Activated CD8-positive, alpha-beta memory T cell treated with anti-CD3 and anti-CD28 coated beads, Interleukin-2, amount 50 U/mL, for 48 hours (primary cell): ENCODE measurements at places on chromosomes 5 and 9.
A peak's percentile ranks its signal among the peaks of the same experiment; 100 is the strongest.

- no peak for DNase-seq
These were observed 29.3 kb upstream of the CAMK4 start for GRCh38 chr5:111194925-111195324.

- no peak for DNase-seq
These were observed 106.0 kb downstream of the HACD4 start for GRCh38 chr9:20925256-20926045.

- DNase-seq = no peak
These were observed 443.1 kb upstream of the ZNF608 start for GRCh38 chr5:125189531-125189941.

GRCh38 chr5:97986069-97986468, 787.4 kb upstream of the RGMB start:
- DNase-seq = no peak

- no peak for DNase-seq
These were observed 40.7 kb downstream of the KIAA0825 start for GRCh38 chr5:94577466-94578245.

GRCh38 chr9:124780060-124780756, 3.3 kb downstream of the OLFML2A start:
- DNase-seq = peak; percentile 46

DNA sequence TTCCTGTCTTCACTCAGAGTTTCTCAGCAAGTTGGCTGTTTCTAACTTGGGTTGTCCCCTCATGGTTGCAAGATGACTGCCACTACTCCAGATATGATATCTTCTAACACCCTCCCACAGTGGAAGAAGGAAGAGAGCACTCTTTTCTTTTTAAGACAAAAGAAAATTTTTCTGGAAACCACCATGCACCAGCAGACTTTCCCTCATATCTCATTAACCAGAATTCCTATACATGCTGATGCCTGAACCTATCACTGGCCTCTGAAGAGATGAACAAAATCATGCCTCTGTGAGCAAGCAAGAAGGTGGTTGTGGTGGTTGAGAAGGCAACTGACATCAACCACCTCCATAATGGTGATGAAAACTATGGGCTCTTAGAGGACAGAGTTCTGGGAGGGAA, 56.8 kb downstream of the FEM1C start:
- DNase-seq = no peak

DNA sequence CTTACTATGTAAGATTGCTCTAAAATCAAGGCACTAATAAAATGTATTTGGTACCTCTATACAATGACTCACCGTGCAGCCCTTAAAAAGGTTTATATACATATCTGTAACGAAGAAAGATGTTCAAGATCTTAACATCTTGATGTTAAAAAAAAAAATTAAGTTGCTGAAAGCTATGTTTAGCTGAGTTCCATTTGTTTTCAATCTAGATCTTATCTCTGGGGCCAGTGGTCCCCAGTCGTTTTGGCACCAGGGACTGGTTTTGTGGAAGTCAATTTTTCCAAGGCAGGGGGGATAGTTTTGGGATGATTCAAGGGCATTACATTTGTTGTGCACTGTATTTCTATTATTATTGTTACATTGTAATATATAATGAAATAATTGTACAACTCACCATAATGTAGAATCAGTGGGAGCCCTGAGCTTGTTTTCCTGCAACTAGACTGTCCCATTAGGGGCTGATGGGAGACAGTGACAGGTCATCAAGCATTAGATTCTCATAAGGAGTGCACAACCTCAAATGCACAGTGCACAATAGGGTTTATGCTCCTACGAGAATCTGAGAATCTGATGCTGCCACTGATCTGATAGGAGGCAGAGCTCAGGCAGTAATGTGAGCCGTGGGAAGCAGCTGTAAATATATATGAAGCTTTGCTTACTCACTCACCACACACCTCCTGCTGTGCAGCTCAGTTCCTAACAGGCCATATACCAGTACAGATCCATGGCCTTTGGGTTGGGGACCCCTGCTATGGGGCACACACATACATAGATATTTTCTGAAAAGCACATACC, 27.6 kb upstream of the TSLP start:
- no peak for DNase-seq

- DNase-seq = no peak
These were observed 199.2 kb downstream of the ADAMTSL1 start for GRCh38 chr9:18673179-18673578.

GRCh38 chr5:38478878-38479277, 77.6 kb downstream of the LIFR start:
- DNase-seq = no peak

- no peak for DNase-seq
These were observed 198.8 kb downstream of the BNC2 start for GRCh38 chr9:16671591-16672137.

GRCh38 chr5:173669483-173669882, 53.0 kb upstream of the BOD1 start:
- peak; percentile 15 for DNase-seq

GRCh38 chr9:36575411-36575882, 2.8 kb downstream of the MELK start:
- no peak for DNase-seq

- DNase-seq = no peak
These were observed 48.4 kb upstream of the FUBP3 start for GRCh38 chr9:130530938-130531337.

- DNase-seq = no peak
These were observed 364.6 kb upstream of the TRPC7 start for GRCh38 chr5:136729901-136730355.

- DNase-seq = no peak
These were observed 5.9 kb downstream of the DNM1 start for GRCh38 chr9:128208946-128209669.

GRCh38 chr5:11289733-11290132, 528.7 kb upstream of the DAP start:
- no peak for DNase-seq

DNA sequence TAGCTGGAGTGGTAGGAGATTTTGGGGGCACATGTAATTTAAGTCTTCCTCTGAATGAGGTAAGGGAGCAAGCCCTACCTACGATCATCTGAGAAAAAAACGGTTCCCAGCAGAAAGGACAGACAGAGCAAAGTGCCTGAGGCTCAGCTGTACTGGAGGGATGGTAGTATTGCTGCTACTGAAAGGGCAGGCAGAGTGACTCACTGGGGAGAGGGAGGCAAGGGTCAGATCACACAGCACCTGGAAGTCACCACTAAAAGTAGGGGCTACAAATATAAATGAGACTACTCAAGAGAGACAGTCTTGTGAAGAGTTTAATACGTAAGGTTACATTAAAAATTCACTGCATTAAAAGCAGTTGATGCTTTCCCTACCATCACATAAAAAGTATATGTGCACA, 75.9 kb downstream of the NFIB start:
- DNase-seq = no peak

- no peak for DNase-seq
These were observed 132.5 kb downstream of the ZSWIM6 start for GRCh38 chr5:61464512-61464911.

GRCh38 chr5:36696059-36696673, 89.8 kb downstream of the SLC1A3 start:
- DNase-seq = no peak

DNA sequence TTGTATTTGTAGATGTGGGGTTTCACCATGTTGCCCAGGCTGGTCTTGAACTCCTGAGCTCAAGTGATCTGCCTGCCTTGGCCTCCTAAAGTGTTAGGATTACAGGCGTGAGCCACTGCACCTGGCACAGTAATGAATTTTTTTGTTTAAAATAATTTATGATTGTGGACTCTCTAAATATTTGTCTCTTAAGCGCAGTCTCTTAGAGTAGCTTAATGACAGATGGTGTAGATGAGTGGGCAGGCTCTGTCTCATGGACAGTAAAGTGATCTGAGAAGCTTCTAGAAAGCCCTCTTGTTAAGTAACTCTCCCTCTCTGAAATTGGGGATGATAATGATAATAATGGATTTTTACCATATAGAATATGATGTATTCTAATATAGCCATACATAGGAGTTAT, 47.5 kb upstream of the KIAA1958 start:
- DNase-seq = no peak

GRCh38 chr5:131109540-131110255, 55.4 kb downstream of the HINT1 start:
- no peak for DNase-seq

DNA sequence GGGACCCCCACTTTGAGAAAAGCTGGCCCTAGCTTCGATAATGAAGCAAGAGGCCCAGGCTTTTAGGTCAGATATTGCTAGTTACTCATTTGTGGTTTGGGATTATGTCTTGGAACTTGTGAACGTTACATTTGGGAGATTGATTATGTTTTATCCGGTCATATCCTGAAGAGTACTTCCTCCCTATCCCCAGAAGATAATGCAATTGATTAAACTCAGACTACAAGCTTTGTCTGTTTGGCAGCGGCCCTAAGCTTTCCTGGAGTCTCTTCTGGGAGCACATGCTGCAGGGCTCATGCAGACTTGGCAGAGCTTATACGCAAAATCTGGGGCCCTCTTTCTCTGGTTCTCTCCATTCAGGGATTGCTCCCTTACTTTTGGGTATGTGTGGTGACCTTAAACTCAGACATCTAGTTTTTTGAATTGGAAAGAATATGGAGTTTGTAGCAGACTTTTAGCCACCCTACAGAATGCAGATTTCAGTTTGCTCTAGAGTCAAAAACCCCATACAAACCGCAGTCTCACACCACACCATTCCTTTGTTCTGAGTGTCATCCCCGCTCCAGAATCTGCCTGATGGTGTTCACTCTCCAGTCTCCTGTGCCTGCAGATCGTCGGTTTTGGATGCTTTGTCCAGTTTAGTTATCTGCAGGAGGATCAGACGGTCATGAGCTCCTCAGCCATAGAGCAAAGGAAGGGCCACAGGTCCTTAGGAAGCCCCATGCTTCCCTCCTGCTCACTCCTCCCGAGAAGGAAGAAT, 449.5 kb upstream of the TRPC7 start:
- no peak for DNase-seq

- DNase-seq = no peak
These were observed 275.2 kb upstream of the PCSK5 start for GRCh38 chr9:75615284-75615683.

DNA sequence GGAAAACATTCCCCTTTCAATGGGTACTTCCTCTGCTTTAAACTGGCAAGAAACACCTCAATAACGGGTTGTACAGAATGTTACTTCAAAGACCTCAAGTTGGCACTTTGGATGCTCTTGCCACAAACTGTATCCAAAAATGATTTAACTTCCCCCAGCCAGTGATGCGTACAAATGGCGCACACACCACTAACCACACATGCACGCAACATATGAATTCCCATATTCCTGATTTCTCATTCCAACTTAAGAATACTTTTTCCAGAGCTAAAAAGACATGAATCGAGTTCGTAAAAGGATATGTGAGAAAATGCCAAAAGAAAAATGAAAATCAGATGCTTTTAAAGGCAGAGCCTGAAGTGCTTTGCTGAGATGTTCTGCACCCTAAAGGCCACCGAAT, 388.0 kb upstream of the PIK3R1 start:
- no peak for DNase-seq
